HS-27A (cell line): ENCODE measurements at places on chromosomes 13 and 19.

GRCh38 chr13:42781352-42781751, at the start of gene FAM216B:
TSS of gene FAM216B (plus strand) at chr13:42781584. CDS start at chr13:42784068, 2,484 bp downstream.
- DNase-seq = no peak

DNA sequence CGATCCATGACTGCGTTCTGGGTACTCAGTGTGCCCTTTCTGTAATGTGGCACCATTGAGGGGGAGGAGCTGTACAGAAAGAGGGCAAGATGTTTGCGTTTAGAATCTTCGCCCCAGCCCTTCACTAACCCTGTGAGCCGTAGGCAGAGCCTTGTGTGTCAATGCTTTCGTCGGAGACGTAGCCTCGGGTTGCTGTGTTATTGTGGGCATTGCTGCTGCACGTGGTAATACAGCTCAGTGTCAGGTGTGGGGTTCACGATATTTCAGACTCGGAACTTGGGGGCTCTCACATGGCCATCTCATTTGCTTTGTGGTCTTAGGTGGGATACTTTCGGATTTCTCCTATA, 6.1 kb downstream of the RPS9 start:
- no peak for DNase-seq

DNA sequence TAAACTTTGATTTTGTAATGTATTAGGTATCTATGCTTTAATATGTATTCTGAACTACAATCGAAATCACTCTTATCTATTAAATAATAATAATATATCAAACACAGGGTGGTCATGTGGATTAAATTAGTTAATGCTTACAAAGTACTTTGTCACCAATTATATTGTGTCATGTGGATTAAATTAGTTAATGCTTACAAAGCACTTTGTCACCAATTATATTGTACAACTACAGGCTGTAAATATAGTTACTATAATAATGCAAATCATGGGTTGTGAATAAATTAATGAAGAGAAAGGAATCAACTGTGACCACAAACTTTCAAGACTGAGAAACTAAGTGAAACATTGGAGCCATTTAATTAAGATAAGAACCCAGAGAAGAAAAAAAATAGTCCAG, 1929.1 kb upstream of the PCDH20 start:
- no peak for DNase-seq

- DNase-seq = no peak
Observed at GRCh38 chr13:45063261-45063860, 56.9 kb upstream of the GTF2F2 start.

DNA sequence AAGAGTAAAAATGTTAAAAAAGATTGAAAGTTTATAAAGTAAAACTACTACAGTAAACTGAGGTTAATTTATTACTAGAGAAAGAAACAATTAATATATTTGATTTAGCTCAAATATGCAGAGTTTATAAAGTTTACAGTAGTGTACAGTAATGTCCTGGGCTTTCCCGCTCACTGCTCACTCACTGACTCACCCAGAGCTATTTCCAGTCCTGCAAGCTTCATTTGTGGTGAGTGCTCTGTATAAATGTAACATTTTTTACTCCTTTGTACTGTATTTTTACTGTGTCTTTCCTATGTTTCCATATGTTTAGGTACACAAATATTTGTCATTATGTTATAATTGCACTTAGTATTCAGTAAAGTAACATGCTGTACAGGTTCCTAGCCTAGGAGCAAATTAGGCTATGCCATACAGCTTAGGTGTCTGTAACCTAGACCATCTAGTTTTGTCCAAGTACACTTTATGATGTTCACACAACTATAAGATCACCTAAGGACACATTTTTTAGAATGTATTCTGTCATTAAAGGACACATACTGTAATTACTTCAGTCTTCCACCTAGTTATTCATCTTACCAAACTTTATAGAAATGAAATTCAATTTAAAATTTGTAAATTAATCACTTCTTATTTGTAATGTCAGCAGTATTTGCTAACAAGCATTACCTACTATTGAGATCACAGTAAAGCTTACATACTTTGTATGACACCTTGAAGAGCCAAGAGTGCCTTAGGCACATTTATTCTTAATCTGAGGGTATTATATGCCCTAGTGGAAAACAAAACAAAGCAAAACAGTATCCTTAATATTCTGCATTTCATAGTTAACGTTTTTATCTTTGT, 683.4 kb downstream of the PCDH9 start:
- no peak for DNase-seq

- DNase-seq = no peak
Observed at GRCh38 chr13:59451236-59451635, 712.5 kb downstream of the DIAPH3 start.

DNA sequence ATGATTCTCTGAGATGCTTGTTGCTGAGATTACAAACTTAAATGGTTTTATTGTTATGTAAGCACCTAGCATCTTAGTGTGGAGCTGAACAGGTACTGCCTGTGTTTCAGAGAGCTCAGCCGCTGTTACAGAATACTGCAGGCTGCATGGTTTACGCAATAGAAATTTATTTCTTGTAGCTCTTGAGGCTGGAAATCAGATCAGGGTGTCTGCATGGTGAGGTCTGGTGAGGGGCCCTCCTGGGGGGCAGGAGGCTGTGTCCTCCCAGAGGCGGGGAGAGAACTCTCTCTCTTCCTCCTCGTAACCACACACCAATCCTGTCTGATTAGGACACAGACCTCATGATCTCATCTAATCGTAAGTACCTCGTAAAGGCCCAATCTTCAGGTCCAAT, 13.1 kb downstream of the ATP11A start:
- DNase-seq = no peak

DNA sequence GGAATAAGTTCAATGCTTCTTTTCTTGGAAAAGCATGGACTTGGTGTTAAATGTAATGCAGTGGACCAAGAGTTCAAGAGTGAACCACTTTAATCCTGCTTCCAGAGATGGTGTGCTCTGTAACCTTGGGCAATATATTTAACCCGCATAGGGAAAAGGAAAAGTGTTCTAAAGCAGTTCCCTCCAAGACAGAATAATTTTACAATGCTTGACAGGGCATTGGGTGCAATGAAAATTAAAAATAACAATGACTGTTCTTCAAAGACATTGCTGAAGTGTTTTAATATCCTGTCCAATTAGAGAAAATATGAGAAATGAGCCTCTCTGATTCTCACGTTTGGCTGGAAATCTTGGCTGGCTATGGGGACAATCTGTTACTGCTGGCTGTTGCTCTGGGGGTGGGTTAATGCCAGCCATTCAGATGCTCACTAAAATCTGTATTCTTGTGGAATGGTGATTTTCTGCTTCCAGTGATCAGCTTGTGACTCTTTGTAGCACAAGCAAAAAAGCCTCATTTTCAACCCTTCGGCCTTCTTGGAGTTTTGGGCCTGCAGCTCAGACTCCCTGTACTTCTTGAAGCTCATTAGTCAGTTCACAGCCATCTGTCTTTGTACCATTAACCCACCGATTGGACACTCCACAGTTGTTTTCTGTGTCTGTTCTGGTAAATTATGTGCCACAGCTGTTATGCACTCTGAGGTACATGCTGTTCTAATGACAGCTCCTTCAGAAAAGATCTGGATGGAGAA, 310.6 kb downstream of the LMO7 start:
- no peak for DNase-seq

GRCh38 chr13:35714588-35715377, 238.3 kb upstream of the MAB21L1 start:
- DNase-seq = no peak

- DNase-seq = no peak
Observed at GRCh38 chr19:6068711-6069110, 41.6 kb downstream of the RFX2 start.

DNA sequence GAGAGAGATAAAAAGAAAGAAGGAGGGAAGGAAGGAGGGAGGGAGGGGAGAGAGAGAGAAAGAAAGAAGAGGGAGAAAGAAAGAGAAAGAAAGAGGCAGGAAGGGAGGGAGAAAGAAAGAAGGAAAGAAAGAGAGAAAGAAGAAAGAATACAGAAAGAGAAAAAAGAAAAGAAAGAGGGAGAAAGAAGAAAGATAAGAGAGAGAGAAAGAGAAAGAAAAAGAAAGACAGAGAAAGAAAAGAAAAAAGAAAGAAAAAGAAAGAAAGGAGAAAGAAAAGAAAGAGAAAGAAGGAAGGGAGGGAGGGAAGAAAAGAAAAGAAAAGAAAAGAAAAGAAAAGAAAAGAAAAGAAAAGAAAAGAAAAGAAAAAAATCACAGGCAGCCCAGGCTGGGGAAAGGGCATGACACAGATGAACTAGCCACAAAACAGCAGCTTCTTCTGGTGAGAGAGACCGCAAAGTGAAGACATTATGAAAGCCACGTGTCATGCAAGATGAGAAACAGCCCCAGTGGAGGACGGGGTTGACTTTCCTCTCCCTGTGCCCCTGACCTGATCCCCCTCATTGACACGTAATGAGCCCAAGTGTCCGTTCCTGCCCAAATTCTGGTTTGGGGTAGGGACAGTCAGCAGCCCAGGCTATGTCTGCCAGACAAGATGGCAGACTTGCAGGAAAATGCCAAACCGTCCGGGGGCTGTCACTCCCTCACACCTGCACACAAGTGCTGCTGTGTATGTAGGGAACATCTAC, 102.1 kb downstream of the INSR start:
- no peak for DNase-seq

- DNase-seq = no peak
Observed at GRCh38 chr13:61138857-61139256, 276.8 kb downstream of the PCDH20 start.

DNA sequence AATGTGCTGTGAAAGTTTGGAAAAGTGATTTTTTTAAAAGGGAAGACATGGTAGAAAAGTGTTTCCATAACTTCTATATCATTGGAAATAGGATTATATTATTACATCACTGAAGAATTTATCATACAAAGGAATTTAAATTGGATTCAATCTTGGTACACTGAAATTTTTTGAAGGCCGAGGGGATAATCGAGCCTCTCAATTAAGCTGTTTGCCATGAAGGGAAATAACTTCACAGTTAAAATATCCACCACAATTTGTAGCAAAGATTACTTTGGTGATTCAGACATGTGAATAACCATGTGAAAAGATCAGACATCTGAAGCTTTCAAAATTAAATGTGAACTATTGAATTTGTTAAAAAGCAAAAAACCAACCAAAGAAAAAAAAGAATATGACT, 215.3 kb downstream of the KLF5 start:
- peak; percentile 58 for DNase-seq

DNA sequence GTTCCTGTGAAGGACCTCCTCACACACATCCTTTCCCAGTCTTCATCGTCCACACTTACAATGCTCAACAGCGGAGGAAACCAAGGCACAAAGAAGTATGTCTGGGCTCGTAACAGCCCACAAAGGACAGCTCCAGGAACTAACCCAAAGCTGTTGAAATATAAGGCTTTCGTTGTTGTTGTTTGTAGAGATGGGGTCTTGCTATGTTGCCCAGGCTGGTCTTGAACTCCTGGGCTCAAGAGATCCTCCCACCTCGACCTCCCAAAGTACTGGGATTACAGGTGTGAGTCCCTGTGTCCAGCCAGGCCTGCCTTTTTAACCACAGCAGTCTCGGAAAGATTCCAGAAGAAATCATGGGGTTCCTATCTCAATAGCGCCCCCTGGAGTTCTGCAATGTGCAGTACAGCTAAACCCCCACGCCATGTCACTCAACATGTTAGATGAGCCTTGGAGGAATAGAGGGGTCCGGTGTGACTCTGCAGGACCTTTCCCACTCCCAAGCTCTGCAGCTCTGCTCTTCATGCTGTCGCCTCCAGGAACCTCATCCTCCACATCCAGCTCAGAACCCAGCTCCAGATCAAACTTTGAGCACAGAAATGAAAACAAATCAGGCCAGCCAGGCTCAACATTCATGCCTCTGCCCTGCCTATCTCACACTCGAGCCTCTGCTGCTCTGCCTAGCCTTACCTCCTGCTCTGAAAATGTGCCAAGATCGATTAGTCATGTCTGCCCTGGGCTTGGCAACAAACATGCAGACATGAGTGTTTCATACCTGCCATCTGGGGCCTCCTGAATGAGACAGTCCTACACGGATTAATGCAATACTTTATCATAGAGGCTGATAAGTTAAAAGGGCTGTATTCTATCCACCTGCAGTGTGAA, 7.5 kb downstream of the PLA2G4C start:
- DNase-seq = no peak

DNA sequence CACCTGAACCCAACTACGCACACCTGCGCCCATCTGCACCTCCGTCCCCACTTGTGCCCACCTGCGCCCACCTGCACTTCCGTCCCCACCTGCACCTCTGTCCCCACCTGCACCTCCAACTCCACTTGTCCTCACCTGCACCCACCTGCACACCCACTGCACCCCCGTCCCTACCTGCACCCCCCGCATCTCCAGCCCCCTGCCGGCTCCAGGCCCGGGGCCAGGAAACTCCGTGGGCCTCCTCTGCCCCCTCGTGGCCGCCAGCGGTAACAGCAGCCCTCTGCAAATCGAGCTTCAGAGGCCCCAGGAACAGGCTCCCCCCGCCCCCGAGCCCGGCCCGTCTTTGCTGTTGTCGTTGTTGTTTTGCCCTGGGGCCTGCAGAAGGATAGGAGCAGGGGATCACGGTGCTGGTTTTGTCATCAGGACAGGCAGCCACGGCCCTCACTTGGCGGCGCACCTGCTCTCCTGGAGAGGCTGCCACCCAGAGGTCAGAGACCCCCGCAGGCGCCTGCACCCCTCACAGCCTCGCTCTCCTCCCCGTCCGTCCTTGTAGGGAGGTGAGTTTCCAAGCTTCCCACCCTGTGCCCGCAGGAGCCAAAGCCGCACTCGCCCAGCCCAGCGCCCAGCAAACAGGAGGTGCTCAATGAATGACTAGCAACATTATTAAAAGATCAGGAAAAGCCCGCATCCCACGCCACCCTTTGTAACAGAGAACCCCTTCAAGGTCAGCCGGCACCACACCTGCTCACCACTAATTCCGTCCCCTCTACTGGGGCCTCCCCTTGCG, 65.4 kb downstream of the GNG7 start:
- DNase-seq = no peak

GRCh38 chr13:113865427-113865826, 1.6 kb upstream of the GAS6 start:
- DNase-seq = no peak

GRCh38 chr19:4909156-4909896, at the start of gene UHRF1:
TSS of gene UHRF1 (plus strand) at chr19:4909501. CDS start at chr19:4910886, 1,385 bp downstream.
- DNase-seq = no peak

DNA sequence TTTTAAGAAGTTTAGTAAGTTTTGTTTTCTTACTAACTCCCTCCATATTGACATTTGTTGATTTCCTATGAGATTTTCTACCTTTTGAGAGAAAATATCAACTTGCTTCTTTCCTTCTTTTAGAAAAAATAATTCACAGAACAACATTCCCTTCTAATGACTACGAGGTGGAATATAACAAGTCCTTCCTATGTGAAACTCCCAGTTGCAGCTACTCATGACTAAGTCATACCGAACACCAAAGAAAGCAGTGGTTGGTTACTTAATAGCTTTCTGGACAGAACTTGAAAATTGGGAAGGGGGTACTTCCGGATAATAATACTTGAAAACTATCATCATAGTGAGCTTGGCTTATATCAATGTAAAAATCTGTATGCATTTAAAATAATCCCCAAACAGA, 144.8 kb downstream of the DACH1 start:
- no peak for DNase-seq

- DNase-seq = no peak
Observed at GRCh38 chr13:35723821-35724220, 247.3 kb upstream of the MAB21L1 start.

DNA sequence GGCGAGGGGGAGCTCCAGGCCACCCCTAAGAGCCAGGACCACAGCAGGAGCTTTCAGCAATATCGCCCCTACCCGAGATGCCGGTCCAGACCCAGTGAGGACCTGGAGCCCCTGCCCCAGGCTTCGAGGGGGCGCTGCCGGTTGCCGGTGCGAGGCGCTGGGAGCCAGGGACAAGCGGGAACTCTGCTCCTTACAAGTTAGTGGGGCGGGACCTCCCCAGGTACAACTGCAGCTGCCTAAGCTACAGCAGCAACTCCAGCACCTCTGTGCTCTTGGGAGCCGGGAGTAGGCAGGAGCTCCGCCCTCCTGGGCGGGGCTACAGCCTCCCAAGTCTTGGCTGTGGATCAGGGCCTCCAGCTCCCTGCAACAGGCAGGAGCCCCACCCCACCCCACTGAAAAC, 15.2 kb upstream of the TSC22D1 start:
- no peak for DNase-seq
